ENCODE measurements at places on chromosomes 6 and 20.
A peak's percentile ranks its signal among the peaks of the same experiment; 100 is the strongest.

DNA sequence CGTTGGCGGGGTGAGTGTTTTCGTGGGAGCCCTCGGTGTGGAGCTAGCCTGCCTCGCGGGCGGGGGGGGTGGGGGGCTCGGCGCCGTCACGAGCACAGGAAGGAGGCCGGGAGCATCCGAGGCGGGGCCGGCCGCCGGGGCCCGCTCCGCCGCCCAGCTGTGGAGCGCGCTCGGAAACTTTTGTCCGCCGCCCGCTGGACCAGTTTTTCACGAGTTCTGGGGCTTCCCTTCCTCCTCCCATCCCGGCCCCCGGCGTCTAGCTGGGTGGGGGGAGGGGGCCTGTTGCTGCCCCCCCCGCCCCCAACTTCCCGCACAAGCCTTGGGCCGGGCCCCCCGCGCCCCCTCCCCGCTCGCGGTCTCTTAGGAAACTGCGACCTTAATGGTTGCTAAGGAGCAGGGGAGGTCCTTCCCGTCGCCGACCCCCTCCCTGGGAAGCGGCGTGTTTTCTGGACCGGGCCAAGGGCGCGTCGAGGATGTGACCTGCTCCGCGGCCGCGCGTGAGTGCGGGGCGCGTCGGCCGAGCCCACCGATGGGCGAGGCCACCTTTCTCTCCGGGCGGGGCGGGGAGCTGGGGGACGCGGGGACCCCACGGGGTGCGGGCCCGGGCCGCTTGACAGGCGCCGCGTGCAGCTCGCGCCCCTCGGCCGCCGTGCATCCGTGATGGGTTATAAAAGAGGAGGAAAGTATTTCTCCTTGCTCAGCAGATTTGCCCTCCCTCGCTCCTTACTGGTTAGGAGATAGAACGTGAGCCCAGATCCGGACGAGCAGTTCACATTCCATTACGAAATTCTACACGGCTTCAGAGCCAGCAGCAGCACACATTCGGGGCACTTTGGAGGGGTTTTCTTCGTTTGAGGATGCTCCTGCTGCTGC is 1.4 kb downstream of the RREB1 start:
- peak; percentile 74 for DNase-seq

DNA sequence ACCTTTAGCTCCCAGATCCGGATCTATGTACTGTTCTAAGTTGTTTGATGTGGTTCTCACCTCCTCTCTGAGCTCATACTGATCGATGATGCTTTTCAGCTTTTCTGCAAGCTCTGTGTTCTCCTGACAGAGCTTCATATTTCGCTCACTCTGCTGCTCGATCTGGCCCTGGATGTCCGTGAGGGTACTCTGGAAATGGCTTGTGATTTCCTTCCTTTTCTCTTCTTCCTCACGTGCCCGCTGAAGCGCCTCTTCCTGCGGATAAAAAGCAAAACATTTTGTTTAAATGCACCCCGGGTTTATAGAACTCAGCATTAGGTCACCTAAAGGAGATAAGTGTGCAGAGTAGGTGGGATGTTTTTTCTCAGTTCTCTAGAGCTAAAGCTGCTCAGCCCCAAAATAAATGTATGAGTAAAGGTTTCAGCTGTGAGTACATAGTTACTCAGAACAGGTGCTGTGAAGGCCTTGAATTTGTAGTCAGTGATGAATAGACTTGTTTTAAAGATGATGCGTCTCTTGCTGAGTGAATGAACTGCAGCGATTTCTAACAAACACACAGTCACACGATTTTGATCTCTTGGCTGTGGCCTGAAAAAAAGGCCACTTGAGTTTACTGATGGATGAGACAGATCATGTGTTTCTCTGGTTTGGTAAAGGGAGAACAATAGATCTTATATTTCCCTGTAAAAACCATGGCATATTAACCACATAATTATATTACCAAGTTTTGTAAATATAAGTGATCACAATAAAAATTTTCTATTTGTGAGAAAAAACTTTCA is 29.1 kb downstream of the TXLNB start:
- DNase-seq, result no peak

GRCh38 chr6:135286962-135287538 is 105.9 kb downstream of the MYB start:
- no peak for DNase-seq

GRCh38 chr6:121849477-121849876 is 414.0 kb downstream of the GJA1 start:
- peak; percentile 87 for DNase-seq

- peak; percentile 60 for DNase-seq
Observed at GRCh38 chr6:150741633-150742200, 123.8 kb upstream of the MTHFD1L start.

GRCh38 chr6:2900221-2900807 is 2.8 kb downstream of the SERPINB9 start:
- DNase-seq, result no peak

GRCh38 chr6:88266126-88266525 is 100.0 kb upstream of the CNR1 start:
- DNase-seq, result no peak

DNA sequence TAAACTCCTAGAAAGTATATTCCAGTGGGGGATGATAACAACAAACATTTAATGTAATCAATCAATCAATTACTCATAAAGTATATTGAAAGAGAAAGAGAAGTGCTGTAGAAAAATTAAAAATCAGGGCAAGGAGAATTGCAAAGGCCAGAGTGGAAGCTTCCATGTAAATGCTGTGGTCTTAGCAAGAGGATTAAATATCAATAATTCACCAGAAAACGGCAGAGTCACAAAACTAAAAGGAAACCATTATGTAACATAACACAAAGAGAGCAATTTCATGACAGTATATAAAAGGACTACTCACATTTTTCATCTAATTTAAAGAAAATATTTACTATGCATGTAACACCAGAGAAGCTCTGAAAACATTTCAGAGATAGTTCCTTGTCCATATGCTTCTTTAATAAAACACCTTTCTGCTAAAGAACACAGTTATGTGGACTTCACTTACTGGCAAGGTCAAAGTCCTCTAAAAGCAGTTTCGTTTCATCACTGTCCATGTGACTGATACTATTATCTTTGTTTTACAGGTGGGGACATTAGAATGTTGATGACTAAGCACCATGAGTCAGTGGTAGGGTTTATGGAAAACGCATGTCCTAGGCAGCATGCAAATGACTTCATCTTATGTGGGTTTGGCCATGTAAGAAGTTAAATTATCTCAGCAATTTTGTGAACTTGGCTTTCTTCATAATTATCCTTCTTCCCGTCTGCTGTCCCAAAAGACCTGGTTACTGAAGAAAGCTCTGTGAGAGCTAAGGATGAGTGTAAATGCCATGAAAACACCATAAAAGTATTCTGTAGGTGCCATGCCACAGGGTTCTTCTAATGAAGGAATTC is 185.8 kb upstream of the TENT5A start:
- no peak for DNase-seq

DNA sequence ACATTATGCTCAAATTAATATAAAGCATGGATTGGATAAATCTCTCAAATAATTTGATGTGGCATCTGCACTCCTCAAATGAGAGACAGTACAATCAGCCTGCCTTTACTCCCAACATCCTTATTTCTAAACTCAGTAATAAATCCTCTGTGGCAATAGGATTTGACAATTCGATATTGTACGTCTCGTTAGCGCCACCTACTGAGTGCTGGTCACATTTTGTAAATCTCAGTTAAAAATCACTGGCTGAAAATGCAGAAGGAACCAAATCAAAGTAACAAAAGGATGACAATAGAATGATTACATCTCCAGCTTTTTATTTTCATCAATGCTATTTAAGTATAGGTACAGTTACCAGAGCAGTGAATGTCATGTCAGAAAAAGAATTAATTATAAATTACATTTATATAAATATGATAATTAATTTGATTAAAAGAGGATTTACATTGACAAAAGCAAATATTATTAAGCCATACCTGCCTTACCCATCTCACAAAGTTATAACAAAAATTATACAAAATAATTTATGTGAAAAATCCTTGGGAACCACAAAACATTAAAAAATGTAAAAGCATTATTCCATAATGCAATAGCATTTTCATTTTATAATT is 20.2 kb upstream of the GJE1 start:
- DNase-seq, result peak; percentile 89

- peak; percentile 11 for DNase-seq
Observed at GRCh38 chr6:168823397-168824212, 382.6 kb downstream of the SMOC2 start.

Data from cardiac muscle cell (in vitro differentiated cells and primary cell).